Caco-2 (cell line): ENCODE measurements at places on chromosomes 4 and X. TPM values are rescaled to one million over a fixed set of nuclear protein-coding genes. Genes with fewer than 3 reads are reported as not detected.

- DNase-seq: no peak
Measured at GRCh38 chr4:41748571-41749475, at the start of gene PHOX2B. PHOX2B (minus strand) TSS chr4:41748725; CDS start chr4:41748610, 115 bp downstream.

DNA sequence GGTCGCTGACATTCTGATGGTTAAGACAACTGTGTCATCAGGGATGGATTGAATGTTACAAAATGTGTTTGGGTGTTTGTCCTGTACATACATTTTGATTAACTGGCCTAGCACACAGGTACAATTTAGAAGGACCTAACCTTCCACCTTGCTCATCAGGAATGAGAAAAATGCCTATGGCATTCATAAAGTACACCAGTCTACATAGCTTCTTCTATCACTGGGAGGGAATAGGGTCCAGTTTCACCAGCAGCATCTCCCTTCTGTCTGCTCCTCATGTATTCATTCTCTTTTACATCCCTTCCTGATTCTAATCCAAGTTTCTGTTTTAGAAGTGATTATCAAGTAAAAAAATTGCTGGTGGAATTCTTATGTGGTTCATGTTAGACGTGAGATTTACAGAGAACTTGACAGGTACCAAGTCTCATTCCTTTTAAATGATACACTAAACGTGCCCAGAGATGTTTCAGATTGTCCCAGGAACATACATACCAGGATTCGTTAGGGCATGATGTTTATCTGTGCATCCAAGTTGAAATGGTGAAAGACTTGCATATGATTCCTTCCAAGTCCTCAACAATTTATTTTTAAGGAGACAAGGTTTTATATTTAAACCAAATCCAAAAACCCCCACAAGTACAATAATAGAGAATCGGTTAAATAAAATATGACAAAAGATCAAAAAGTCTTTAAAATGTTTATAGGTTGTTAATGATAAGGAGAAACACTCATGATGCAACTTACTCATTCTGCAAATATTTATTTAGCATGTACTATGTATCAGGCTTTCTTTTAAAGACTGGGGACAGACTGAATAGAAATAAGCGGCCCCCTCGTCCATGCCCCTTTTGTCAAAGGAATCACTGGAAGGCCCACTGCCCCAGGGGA is 359.1 kb downstream of the ZNF674 start:
- no peak for DNase-seq

GRCh38 chrX:46757593-46757992 is 1.3 kb downstream of the SLC9A7 start:
- no peak for DNase-seq

DNA sequence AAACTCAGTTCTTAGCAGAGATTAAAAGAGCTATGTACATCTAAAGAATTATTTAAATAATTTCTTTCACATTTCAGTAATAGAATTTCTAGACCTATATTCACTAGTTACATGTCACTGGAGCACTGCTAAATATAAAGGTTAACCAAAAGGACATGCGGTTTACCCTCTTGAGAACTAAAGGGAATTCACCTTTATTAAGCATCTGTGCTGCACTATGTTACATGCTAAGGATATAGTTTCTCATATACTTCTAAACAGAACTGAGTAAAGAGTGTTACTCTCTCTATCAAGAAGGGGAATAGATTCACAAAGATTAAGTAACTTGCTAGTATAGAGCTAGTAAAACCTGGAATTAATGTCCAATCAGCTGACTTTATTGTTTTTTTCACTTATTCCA is 7.6 kb downstream of the SPIN3 start:
- DNase-seq: no peak

DNA sequence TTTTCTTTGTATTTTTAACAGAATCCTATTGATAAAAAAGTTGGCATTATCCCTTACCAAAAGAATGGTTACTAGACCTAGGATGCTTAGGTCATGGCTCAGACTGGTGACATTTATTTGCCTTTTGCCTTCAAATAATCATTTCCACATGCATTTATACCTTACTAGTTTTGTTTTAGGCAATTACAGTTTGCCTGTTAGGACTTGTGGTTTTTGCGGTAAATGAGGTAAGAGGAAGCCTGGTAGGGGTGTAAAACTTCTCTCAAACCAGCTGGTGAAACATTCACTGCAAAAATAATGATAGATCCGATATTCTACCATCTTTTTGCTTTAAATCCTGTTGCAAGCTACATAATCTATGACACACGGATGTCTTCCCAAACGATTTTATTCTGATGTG is 12.1 kb downstream of the LAMP2 start:
- no peak for DNase-seq

The IGSF1 gene
- 1.00 and 1.4 TPM in 2 replicates for total RNA-seq

DNA sequence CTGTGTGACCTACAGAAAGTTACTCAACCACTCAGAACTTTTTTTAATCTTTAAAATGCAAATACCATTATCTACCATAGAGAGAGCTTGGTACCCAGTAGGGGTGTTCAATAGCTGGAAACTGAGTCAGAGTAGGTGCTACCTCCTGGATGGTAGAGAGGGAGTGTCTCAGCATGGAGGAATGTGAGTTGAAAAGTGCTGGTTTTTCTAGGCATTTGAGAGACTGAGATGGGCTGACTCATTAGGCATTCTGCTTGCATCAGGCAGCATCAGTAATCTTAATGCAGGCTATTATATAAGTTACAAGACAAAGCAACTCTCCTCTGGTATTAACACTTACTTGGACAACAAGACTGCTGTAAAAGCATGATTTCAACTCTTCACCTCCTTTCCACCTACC is 70.9 kb upstream of the ARHGEF9 start:
- DNase-seq: no peak

DNA sequence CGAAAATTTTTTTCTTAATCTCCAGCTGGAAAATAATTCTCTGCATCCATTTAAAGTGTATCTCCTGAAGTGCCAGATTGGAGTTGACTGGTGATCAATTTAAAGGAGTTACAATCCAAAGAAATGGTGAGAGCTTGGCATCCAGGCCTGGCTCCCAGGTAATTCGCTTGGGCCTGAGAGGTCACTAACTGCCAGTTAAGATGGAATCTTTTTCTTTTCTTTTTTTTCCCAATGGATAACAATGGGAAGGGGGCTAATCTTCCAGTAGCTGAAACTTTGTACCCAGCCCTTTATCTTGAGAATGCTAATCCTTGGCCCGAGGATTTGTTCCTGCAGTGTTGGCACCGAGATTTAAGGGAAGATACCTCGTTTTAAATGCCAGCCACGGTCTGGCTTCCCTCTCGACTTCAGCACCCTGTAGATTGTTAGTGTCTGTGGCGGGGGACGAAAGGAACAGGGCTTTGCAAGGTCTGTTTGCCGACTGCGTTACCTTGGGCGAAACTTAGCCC is 13.3 kb upstream of the PITX2 start:
- no peak for DNase-seq

DNA sequence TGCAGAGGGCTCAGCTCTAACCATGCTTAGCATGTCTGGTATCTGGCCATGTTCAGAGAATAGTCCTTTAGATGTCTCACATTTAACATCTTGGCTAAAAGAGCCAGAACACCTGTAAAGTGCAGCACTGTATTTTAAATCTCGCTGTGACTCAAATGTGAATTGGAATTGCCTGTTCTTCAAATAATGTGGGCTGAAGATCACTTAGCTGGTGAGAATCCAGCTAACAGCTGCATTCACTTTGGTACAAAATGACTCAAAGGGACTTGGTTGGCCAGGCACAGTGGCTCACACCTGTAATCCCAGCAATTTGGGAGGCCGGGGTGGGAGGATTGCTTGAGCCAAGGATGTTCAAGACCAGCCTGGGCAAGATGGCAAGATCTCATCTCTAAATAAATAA is 63.5 kb upstream of the PLAC8 start:
- no peak for DNase-seq

The RIPPLY1 gene
- not detected in 2 replicates for total RNA-seq
